ENCODE measurements at places on chromosomes 5 and 9.

GRCh38 chr5:123845356-123846100 lies 333.6 kb downstream of the CSNK1G3 start:
- DNase-seq: no peak

DNA sequence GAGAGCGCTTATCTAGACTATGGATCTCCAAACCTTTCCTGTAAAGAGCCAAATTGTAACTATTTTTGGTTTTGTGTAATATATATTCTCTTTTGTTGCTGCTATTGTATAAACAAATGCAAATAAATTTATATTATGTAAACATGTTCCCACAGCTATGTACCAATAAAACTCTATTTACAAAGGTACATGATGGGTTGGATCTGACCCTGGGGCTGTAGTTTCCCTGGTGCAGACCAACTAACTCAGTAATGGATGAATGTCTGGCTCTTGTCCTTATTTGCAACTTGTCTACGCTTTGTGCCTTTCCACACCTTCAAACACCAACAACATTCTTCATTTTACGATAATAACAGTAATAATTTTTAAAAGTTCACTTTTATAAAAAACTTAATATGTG lies 27.5 kb upstream of the SPINK14 start:
- DNase-seq: no peak

DNA sequence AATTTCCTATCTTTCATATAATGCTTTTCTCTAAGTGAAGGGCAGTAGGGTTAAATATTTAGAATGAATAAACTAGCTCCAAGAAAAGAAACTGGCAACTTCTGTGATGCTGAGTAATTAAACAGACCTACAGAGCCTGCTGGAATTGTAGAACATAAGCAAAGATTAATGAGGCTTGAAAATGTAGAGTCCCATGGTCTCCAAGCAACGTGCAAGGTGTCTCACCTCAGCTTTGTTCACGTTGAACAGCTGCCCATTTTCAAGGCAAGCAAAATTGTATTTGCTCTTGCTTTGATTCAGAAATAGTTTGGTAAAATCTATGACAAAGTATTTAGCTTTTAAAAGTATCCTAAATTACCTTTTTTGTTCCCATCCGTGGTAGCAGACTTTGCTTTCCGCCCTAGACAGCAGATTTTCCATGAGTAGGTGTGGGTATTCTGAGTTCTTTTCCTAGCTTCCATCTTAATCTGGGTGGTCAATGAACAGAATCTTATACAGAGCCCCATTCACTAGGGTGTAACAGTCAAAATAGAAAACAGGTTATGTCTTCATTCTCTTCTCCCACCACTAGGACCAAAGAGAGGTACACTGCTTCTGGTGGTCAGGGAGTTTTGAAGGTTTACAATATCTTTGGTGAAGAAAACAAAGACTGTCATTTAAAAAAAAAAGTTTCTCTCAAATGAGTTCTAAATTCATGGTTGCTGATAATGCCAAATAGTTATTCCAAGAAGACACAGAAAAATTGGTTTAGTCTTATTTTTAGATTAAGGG lies 52.1 kb upstream of the TYRP1 start:
- DNase-seq: no peak

DNA sequence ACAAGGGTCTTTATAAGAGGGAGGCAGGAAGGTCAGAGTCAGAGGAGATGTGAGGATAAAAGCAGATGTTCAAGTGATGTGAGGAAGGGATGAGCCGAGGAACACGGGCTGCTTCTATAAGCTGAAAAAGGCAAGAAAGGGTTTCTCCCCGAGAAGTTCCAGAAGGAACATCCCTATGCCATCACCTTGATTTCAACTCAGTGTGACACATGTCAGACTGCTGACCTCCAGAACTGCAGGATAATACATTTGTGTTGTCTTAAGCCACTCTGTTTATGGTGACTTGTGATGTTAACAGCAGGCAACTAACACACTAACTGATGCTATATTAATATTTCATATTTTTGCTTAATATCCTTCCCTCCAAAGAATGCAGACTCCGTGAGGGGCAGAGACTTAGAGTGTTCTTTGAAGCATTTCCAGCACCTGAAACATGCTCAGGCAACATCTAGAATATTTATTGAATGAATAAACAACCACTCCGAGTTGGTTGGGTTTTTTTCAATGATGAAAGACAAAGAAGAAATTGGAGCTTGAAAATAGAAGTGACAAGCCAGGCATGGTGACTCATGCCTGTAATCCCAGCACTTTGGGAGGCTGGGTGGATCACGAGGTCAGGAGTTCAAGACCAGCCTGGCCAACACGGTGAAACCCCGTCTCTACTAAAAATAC lies 77.6 kb upstream of the ADRA1B start:
- no peak for DNase-seq

- no peak for DNase-seq
Observed at GRCh38 chr5:148748702-148749392, 77.6 kb upstream of the ADRB2 start.

DNA sequence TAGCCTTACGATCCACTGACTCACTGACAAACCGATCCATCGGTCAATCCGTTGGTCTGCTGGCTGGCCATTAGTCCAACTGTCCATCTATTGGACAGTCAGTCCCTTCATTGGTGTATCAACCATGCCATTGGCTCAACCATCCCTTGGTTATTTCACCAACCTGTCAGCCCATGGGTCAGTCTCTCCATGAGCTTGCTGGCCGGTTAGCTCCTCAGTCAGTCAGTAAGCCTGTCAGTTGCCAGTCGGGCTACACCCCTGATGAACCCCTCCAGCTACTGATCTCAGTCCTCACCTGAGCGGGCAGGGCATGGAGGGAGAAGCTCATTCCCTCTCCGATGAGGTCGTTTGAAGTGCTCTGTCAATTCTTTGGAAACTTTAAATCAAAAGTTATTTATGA lies 166.5 kb downstream of the FGF18 start:
- no peak for DNase-seq

- no peak for DNase-seq
Observed at GRCh38 chr5:60410427-60410826, 289.5 kb downstream of the DEPDC1B start.

- DNase-seq: no peak
Observed at GRCh38 chr5:179746872-179747271, 14.2 kb downstream of the MAML1 start.

DNA sequence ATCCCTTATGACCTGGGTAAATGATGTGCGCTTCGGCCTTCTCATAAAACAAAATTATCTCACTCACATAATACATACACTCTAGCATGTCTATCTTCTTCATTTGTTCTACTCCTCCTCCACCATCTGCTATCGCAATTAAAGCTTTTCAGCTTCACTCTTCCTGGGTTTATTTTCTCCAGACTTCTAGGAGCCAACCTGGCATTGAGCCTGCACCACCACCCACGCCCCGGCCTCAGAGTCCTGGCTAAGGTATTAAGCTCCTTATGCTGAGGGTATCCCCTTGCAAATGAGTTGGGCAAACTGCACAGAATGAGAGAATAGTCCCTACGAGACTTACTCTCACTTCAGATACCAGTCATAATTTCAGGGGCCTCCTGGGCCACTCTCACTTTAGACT lies 236.1 kb upstream of the CDH12 start:
- no peak for DNase-seq

DNA sequence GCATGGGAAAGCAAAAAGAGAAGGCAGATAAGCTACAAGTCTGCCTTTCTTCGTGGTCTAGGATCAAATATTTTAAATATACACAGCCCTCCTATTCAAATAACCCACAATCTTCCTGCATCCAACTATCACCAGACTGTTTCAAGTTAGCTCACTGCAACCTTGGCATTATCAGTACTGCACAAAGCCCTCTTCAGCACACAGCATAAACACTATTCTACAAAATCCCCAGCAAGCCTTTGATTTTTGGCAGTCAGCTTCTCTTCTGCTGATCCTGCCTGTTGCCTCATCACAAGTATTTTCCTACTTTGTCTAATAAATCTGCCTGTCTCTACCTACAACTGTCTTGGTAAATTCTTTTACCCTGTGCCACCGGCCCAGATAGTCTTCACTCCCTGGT lies 142.9 kb downstream of the COX7C start:
- no peak for DNase-seq

GRCh38 chr5:177132136-177133095 lies 1.2 kb upstream of the NSD1 start:
- no peak for DNase-seq

DNA sequence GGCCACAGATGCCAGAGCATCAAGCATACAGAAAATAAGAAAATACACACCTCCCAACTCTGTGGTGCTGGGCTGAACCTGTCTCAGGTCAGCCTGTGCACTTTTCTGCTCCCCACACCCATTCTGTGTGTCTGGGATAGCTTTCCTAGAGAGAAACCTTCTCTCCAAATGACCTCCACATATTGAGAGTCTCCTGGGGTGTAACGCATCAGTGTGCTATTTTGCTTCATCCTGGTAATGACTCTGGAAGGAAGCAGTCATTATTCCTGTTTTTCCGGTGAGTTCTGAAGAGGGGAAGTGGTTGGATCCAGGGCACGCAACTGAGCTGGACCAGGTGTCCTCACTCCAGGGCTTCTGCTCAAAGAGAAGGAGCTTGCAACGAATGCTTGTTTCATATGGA lies 73.2 kb upstream of the SH3PXD2B start:
- no peak for DNase-seq

GRCh38 chr5:168740092-168740800 lies 161.1 kb upstream of the PANK3 start:
- no peak for DNase-seq

DNA sequence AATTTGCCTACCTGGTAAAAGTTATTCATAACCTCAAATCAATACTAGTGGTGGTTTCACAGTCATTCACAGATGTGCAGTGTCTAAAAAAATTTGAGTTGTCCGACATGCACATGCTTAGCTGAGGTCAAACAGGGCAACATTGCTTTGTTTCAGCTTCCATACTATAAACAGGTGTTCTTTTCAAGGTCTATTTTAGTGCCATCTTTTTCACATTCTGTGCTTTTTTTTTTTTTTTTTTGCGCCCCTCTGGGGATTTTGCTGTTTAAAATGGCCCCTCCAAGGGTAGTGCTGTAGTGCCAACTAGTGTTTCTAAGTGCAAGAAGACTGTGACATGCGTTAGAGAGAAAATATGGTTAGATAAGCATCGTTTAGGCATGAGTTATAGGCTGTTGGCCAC lies 14.5 kb downstream of the PHAX start:
- no peak for DNase-seq

GRCh38 chr5:144086295-144086694 lies 84.2 kb downstream of the YIPF5 start:
- DNase-seq: no peak

- DNase-seq: peak; percentile 49
Observed at GRCh38 chr5:10987925-10988504, 227.0 kb upstream of the DAP start.

DNA sequence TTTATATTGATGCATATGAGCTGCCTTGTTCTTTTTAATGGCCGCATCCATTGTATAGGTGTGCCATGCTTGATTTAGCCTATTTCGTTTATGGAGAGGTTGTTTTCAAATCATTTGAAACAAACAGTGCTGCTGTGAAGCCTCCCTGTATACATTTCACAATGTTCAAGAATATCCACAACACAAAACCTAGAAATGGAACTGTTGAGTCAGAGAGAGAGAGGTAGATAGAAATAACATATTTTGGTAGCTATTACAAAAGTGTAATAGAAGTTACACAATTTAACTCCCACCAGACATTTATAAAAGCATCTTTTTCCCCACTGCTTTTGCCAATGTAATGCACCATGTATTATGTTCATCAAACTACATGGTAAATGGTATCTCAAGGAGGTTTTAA lies 82.0 kb downstream of the FRMD3 start:
- DNase-seq: no peak

GRCh38 chr9:89278997-89279739 lies 31.8 kb upstream of the CKS2 start:
- DNase-seq: no peak

GRCh38 chr5:135100431-135100830 lies 66.4 kb upstream of the PITX1 start:
- no peak for DNase-seq

- no peak for DNase-seq
Observed at GRCh38 chr9:76687861-76688391, 76.3 kb upstream of the PCA3 start.

DNA sequence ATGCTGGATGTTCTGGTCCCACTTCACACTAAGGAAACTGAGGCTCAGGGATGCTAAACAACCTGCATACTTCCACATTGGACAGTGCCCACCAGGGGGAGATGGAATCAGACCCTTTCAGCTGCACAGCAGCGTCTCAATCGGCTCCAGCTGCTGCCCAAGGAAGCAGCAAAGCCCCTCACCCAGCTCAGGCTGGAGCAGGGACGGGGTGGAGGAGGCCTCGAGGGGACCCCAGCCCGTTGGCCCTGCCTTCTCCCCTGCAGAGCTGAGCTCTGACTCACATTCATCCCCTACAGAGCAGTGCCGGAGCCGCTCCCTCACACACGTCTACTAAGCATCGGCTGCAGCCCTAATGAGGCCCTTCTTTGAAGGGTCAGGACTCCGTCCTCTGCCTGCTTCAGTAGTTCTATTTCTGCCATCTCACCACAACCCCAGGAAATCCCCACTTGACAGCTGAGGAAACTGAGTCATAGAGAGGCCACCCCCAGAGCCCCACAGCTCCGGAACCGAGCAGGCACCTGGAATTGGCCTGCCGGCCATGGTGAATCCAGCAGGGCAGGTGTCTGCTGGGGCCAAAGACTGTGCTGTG lies 21.5 kb upstream of the SUSD3 start:
- no peak for DNase-seq

GRCh38 chr9:118170032-118170955 lies 466.1 kb downstream of the TLR4 start:
- no peak for DNase-seq

GRCh38 chr5:142353071-142353472 lies 28.3 kb upstream of the SPRY4 start:
- no peak for DNase-seq

GRCh38 chr9:19306568-19306967 lies 73.5 kb downstream of the RPS6 start:
- no peak for DNase-seq

DNA sequence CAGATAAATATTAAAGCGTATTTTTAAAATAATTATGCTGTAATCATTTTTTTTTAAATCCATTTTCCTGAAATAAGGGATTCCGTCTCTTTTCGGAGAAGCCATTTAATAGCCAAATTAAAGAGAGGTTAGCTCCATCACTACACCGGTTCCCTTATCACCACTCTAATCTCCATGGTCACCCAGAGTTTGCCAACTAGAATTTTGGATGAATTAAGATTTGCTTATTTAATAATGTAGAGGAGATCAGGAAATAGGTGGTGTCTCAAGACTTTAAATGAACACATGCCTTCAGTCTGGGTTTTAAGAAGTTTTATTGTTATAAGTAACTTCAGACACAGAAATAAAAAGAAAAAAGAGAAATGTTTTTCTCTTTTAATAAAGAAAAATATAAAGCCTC lies 151.7 kb downstream of the TTC39B start:
- DNase-seq: no peak

DNA sequence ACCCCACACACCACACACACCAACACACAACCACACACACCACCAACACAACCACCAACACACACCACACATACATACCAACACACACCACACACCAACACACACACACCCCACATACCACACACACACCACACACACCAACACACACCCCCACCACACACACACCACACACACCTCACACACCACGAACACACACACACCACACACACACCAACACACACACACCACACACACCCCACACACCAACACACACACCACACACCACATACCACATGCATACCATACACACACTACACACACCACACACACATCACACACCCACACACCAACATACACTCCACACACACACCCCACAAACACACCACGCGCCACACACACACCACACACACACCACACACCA lies 171.4 kb downstream of the GOLPH3 start:
- no peak for DNase-seq

Data from stimulated activated CD4-positive, alpha-beta T cell treated with anti-CD3 and anti-CD28 coated beads, Interleukin-1b, Interleukin-23, amount 100 ng/mL, for 1 hour (primary cell).